ENCODE measurements at places on chromosomes 1 and 21. TPM values are rescaled to one million over a fixed set of nuclear protein-coding genes. Genes with fewer than 3 reads are reported as not detected.

Gene FHAD1
- total RNA-seq: 0.33 TPM

Gene SLC6A9
- 7.4 TPM for total RNA-seq

Gene UBQLN4
- total RNA-seq: 12.9 TPM

Gene CDA
- 1.3 TPM for total RNA-seq

Gene PRAMEF15
- total RNA-seq: not detected

Gene KRTAP19-3
- not detected for total RNA-seq

Gene ILDR2
- total RNA-seq: under 0.01 TPM

Gene RHBDL2
- 0.73 TPM for total RNA-seq

Gene SHE
- total RNA-seq: 0.15 TPM

Gene ESRRG
- total RNA-seq: 0.29 TPM

Gene PLEKHA6
- 2.3 TPM for total RNA-seq

Gene FAM72A
- 1.7 TPM for total RNA-seq

Gene IL22RA1
- 0.17 TPM for total RNA-seq

All from smooth muscle cell of trachea (primary cell).